NCI-H2029 treated with DMSO at 0.1 percent for 48 hours (cell line): ENCODE measurements at places on chromosomes 2 and 18.

- DNase-seq: no peak
Measured at GRCh38 chr2:46086578-46087070, 210.6 kb upstream of the EPAS1 start.

DNA sequence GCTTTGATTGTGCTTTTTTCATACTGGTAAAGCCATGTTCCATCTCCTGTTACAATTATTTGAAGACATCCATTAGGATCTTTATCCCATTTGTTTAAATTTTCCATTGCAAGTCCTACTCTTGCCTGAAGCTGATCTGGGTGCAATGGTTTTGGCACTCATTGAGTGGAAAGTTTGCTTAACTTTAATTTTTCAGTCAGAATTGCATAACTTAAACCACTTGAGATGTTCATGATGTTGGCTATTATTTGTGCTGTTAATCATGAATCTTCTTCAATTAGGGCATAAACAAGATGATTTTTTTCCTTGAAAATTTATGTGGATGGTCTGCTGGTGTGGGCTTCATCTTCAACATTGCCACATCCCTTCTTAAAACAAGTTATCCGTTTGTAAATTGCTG, 180.1 kb downstream of the ST6GAL2 start:
- no peak for DNase-seq

DNA sequence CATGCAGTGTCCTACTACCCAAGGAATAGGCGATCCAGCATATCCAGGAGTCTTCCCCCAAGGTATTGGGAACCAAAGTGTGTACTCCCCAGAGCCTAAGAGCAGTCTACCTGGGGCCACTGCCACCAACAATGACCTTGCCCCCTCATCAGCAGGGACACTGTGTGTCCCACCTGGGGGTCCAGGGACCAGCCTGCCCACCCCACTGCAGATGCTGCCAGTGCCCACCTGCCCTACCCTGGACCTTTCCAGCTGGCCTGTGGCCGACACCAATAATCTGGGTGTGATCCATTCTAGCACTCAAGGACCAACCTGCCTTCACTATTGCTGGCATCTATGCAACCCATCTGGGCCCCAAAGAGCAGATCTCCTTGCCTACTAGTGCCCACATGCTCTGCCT, 32.2 kb downstream of the DNAH7 start:
- no peak for DNase-seq

GRCh38 chr2:72080286-72081145, 67.1 kb downstream of the CYP26B1 start:
- no peak for DNase-seq

GRCh38 chr2:40201425-40201824, 250.5 kb downstream of the SLC8A1 start:
- no peak for DNase-seq

DNA sequence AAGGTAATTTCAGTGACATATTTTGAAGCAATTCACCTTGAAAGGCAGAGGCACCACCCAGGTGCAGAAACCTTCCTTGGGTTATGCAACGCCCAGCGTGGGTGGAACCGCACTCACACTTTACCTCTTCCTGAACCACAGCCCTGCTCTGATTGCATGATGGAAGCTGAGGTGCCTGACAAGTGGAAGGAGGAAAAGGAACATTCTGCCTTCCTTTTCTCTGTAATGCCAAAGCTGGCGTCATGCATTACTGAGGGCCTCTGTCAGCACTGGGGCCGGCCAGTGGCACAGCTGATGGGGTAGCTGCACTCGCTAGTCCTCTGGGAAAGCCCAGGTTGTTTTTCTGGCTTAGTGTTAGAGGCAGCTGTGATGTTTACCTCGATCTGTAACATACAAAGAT, 266.5 kb downstream of the NEDD4L start:
- peak; percentile 33 for DNase-seq

- DNase-seq: no peak
Measured at GRCh38 chr2:187586011-187586641, 31.9 kb upstream of the TFPI start.

DNA sequence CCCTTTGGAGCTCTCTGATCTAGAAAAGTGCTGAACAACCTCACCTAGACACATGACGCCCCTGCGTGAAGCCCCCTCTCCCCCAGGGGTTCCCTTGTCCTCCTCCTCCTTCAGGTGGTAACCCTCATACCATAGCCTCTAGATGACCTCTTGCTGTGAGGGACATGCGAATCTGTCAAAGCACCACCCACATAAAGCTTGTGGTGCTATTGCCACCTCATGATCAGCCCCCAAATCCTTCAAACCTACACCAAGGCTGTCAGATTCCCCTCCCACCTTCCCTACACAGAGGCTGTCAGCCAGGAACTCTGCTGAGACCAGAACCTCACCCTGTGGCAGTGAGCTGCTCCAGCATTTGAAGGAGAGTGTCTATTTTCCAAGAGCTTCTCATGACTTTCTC, 43.1 kb upstream of the TEX51 start:
- DNase-seq: no peak

DNA sequence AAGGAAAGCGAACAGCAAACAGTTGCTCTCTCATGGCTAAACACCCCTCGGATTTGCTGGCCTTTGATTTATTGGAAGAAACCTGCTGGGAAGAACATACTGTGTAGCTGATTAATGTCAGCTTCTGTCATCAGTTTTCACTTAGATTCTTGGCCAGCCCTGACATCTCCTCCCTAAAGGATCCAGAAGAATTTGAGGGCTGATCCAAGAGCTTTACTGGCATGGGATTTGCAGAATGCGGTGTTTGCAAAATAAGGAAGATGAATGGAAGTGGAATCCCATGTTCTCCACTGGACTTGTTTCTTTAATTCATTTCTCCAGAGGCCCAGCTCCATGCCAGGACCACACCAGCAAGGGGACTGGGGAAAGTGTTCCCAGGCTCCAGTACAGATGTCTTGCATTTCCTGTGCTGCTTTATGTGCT, 80.5 kb downstream of the RDH14 start:
- DNase-seq: no peak

GRCh38 chr2:143463719-143464118, 334.5 kb downstream of the ARHGAP15 start:
- DNase-seq: no peak

DNA sequence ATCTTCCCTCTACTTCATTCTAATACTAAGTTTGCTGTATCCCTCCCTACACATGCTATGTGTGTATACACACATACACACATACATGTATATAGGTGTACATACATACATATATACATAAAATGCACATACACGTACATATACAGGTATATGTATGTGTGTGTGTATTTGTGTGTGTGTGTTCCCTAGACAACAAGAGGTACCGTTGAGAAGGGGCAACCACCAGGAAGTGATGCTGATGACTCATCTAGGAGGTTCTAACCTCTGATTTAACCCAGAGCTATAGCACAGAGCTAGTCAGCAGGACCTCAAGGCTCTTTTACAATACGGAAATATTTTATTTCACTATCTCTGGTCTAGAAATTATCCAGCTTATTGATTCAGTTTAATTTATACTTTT, 139.2 kb downstream of the LAMA3 start:
- DNase-seq: no peak

DNA sequence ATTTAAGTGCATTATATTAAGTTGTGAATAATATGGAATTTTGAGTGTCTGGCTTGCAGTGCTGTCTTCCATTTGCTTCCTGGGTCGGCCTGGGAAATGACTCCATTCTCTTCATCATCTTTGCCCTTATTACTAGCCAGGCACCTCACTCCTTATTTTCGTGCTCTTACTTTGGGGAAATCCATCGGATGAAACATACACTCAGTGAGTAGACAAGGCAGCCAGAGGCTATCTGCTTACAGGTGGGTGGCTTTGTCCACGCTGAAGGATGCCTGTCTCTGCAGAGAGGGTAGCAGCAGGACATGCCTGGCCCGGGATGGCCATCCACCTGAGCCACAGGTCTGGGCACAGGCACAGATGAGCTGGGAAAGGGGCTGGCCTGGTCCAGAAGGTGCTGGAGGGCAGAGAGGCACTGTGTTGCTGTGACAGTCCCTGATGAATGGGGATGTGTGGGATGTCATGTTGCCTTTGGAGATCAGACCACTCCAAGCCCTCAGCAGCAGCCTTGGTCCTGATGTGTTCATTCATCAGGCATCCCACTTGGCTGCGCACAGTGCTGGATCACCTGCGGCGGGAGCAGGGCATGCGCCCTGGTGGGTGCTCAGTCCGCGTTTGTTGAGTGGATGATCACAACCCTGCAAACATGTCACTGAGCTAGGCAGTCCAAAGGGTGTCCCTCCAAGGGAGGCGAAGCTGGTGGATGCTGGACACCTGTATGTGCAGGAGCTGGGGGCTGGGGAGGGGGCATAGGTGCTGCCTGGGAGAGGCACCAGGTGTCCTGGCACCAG, 236.0 kb downstream of the LDLRAD4 start:
- DNase-seq: no peak

GRCh38 chr2:109562421-109562820, 51.3 kb downstream of the SEPTIN10 start:
- DNase-seq: no peak

GRCh38 chr2:66030553-66030952, 404.4 kb upstream of the MEIS1 start:
- no peak for DNase-seq

GRCh38 chr2:215583881-215584280, 148.0 kb upstream of the FN1 start:
- no peak for DNase-seq

DNA sequence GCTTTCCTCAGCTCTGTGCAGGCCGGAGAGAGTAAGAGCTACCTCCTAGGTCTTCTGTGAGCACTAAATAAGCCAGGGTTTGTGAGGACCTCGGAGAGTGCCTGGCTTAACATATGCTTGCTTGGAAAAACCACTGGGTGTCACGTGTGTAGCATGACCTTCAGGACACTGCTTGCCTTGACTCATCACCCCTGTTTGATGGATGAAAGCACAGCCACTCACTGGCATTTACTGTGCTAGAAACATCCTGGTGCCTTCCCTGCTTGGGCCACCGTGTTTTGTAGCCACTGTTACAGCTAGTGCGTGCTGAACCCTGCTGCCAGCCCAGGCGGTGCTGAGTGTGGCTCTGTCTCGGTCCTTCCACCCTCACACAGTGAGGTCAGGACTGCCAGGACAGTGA, 34.8 kb upstream of the ITM2C start:
- no peak for DNase-seq

DNA sequence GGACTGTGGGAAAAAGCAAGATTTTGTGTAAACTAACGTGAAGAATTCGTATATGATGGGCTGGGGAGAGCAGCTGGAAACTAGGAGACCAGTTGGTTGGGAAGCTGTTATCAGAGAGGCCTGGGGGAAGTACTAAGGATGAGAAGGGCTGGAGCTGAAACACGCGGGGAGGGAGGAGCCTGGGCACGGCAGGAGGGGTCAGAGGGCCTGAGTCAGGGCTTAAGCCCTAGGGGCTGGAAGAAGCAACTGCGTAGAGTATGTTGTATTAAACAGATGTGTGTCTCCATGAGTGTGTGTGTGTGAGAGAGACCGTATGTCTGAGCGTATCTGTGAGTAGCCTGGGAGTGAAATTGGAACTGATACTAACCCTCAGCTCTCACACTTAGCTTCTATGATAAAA, 8.4 kb downstream of the POMC start:
- no peak for DNase-seq

DNA sequence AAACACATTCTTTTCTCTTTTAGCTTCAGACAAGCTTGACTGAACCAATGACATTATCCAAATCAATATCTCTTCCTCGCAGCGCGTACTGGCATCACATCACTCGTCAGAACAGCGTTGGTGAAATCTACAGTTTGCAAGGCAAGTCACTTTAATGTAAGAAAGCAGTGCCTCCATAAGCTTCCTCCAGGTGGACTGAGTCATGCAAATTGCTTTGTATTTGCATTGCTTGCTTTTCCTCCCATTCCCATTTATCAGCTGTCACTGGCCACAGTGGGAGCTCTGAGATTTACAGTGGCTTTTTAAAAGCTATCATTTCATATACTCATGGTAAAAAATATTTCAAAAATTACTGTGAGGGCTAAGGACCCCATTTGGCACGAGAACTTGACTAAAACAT, 189.9 kb downstream of the CD226 start:
- DNase-seq: no peak

DNA sequence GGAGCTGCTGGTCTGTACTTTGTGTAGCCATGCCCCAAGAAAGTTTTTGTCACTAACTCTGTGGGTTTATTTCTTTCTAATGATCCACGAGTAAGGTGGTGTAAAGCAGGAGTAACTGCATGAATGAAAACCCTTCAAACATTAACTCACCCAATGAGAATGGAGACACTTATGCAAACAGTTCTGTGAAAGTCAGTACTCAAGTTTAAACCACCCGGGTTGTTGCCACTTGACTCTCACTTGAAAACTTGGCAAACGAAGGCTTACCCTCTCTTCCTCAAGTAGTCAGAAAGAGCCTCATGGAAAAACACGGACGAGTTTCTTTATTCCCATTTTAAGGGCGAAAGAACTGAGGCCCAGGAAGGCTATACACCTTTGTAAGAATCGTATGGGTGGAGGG, 117.5 kb downstream of the MMADHC start:
- no peak for DNase-seq

DNA sequence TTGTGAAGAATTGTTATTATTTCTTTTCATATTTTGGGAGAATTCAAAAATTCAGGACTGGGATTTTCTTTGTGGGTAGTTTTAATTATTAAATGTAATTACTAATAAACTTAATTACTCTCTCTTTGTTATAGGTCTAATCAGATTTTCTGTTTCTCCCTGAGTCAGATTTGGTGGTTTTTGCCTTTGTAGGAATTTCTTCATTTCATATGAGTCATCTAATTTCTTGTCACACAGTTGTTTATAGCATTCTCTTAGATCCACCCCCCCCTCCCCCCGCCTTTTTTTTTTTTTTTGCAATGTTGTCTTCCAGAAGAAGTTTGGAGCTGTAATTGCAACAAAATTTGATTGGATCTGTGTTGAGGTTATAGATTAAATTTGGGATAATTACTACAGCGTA, 26.0 kb upstream of the GALR1 start:
- no peak for DNase-seq

GRCh38 chr2:9291331-9291730, 84.7 kb downstream of the ASAP2 start:
- no peak for DNase-seq

- no peak for DNase-seq
Measured at GRCh38 chr18:13447621-13448334, 229.2 kb downstream of the LDLRAD4 start.

DNA sequence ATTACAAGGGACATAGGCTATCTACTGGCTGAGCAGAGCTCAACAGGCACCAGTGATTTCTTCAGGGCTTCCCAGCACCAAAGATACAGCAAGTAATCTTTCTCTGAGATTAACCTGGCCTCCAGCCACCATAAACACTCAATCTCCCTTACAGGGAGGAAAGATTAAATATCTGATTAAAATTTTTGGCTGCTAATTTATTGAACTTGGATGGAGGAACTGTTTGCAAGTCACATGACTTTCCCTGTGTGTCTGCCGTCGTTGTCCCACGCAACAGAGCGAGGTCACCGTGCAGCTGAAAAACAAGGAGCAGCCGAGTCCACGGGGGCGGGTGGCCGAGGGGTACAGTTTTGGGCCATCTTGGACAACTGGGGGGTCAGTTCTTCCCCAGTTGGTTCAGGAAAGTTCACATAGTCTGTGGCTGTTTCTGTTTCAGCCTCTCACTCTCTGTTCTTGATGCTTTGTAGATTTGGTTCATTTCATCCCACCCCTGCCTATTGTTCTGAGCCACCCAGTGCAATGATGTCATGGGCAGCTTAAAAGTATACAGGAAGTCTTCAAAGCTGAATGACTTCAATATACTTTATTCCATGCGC, 186.8 kb upstream of the CTAGE1 start:
- no peak for DNase-seq

- DNase-seq: no peak
Measured at GRCh38 chr2:219228041-219228910, 1.2 kb downstream of the ATG9A start.
